IMR-90 (cell line): ENCODE measurements at places on chromosomes 11 and 22. TPM values are rescaled to one million over a fixed set of nuclear protein-coding genes. Genes with fewer than 3 reads are reported as not detected.

Gene NLRP14
- not detected in 2 replicates for polyA plus RNA-seq

Gene ISX
- not detected in 2 replicates for polyA plus RNA-seq

Gene TMPRSS13
- polyA plus RNA-seq: not detected in 2 replicates

Gene HBG2
- 1.7 TPM in 1 of 2 replicates, not detected in the other for polyA plus RNA-seq

Gene INCENP
- 17.7 and 18.6 TPM in 2 replicates for polyA plus RNA-seq

Gene SRRD
- polyA plus RNA-seq: 15.7 and 18.3 TPM in 2 replicates

Gene GLYAT
- not detected in 2 replicates for polyA plus RNA-seq

Gene DYNC2H1
- polyA plus RNA-seq: 4.3 and 5.7 TPM in 2 replicates

Gene BACE1-AS
- polyA plus RNA-seq: 2.4 and 2.9 TPM in 2 replicates

Gene LRRC32
- 13.0 and 13.7 TPM in 2 replicates for polyA plus RNA-seq

Gene ENTHD1
- not detected in 2 replicates for polyA plus RNA-seq

Gene TRIM49
- polyA plus RNA-seq: not detected in 2 replicates

Gene ELMOD1
- 0.22 and 0.29 TPM in 2 replicates for polyA plus RNA-seq

Gene LYVE1
- polyA plus RNA-seq: not detected in 2 replicates

Gene OR6T1
- not detected in 2 replicates for polyA plus RNA-seq

Gene NF2
- 56.5 and 59.0 TPM in 2 replicates for polyA plus RNA-seq

Gene GGTLC3
- polyA plus RNA-seq: not detected in 2 replicates

Gene GNG3
- polyA plus RNA-seq: not detected in 2 replicates

Gene WNT11
- polyA plus RNA-seq: 0.10 TPM in 1 of 2 replicates, not detected in the other

Gene DDTL
- 1.5 TPM in 2 replicates for polyA plus RNA-seq

Gene OR51I1
- not detected in 2 replicates for polyA plus RNA-seq

Gene APOL4
- polyA plus RNA-seq: 0.07 TPM in 1 of 2 replicates, not detected in the other

Gene EMID1
- polyA plus RNA-seq: 1.2 and 1.3 TPM in 2 replicates

Gene CHADL
- polyA plus RNA-seq: 0.44 and 0.53 TPM in 2 replicates

Gene HSD17B12
- 32.9 and 38.0 TPM in 2 replicates for polyA plus RNA-seq

Gene INSC
- polyA plus RNA-seq: 0.53 and 0.87 TPM in 2 replicates

Gene C11orf91
- polyA plus RNA-seq: 0.10 TPM in 1 of 2 replicates, not detected in the other

Gene CD248
- 209 and 223 TPM in 2 replicates for polyA plus RNA-seq

Gene APLNR
- not detected in 2 replicates for polyA plus RNA-seq

Gene PRR5
- 23.1 and 24.3 TPM in 2 replicates for polyA plus RNA-seq

Gene MTFP1
- 7.7 and 8.1 TPM in 2 replicates for polyA plus RNA-seq

Gene KCNK4
- polyA plus RNA-seq: not detected in 2 replicates

Gene TCP11L1
- polyA plus RNA-seq: 13.7 and 13.9 TPM in 2 replicates

Gene GAL
- polyA plus RNA-seq: 2.0 and 2.5 TPM in 2 replicates
